ENCODE measurements at places on chromosomes 2 and 18.

GRCh38 chr2:150063931-150064548, 423.4 kb downstream of the RND3 start:
- DNase-seq = no peak

GRCh38 chr2:199581935-199582360, 124.2 kb upstream of the SATB2 start:
- no peak for DNase-seq

- no peak for DNase-seq
Measured at GRCh38 chr18:63224630-63225029, 94.9 kb downstream of the BCL2 start.

- no peak for DNase-seq
Measured at GRCh38 chr2:239093542-239093941, 245.7 kb downstream of the TWIST2 start.

- DNase-seq = no peak
Measured at GRCh38 chr2:190412966-190413365, 4.8 kb downstream of the MFSD6 start.

DNA sequence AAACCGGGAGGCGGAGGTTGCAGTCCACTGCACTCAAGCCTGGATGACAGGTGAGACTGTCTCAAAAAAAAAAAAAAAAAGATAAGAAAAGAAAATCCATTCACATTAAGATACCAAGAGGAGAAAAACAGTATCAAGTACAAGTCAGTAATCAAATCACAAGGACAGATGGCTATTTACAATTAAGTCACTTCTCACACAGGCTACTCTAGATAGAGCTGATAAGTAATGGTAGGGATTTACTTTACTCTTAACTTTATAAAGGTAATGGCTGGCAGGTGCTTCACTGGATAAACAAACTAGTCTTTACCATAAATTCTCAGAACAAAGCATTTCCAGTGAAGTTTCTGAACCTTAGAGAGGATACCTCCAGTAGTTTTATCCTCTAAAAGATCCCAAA, 11.5 kb downstream of the SF3B1 start:
- no peak for DNase-seq

DNA sequence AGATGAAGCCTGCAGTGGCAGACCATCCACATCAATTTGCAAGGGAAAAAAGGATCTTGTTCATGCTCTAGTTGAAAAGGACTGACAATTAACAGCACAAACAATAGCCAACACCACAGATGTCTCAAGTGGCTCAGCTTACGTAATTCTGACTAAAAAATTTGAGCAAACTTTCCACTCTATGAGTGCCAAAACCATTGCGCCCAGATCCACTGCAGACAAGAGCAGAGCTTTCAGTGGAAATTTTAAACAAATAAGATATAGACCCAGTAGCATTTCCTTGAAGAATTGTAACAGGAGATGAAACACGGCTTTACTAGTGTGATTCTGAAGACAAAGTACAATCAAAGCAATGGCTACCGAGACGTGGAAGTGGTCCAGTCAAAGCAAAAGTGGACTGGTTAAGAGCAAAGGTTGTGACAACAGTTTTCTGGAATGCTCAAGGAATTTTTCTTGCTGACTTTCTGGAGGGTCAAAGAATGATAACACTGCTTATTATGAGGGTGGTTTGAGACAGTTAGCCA, 12.0 kb upstream of the ZNF396 start:
- DNase-seq = no peak

DNA sequence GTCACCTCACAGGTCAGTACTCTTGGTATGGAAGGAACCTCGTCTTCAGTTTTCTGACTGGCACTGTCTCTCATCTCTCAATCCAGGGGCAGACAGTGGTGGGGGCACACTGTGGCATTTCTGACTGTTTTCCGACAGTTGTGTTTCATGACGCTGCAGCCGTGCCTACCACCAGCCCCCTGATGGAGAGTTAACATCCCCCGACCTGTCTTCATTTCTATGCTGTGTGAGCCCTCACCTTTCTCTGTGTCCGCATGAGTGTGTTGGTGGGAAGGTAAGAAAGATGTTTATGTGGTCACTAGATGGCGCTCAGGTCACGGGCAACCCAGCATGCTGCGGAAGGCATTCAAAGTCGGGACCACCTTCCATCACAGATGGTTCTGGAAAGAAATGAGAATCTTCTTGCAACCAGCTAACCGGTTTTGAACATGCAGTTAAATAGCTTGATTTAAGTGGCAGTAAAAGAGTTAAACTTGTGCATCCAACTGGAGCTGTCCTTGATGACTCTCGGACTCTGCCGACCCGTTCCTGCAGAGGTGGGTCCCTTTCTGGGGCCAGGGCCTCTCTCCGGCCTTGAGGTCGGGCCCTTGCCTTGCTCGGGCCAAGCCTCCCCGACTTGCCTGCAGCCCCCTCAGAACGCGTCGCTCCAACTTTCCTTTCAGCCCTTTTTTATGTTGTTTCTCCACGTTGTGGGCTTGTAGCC, 92.4 kb downstream of the DYSF start:
- DNase-seq = no peak
